ENCODE measurements at places on chromosomes 11 and 22.

DNA sequence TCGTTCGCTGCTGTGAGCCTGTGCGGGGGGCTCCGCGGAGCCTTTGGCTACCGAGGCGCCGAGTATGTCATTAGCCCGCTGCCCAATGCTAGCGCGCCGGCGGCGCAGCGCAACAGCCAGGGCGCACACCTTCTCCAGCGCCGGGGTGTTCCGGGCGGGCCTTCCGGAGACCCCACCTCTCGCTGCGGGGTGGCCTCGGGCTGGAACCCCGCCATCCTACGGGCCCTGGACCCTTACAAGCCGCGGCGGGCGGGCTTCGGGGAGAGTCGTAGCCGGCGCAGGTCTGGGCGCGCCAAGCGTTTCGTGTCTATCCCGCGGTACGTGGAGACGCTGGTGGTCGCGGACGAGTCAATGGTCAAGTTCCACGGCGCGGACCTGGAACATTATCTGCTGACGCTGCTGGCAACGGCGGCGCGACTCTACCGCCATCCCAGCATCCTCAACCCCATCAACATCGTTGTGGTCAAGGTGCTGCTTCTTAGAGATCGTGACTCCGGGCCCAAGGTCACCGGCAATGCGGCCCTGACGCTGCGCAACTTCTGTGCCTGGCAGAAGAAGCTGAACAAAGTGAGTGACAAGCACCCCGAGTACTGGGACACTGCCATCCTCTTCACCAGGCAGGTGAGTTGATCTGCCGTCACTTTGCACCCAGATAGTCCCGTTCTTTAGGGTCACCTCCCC, 1.0 kb downstream of the ADAMTS15 start:
- no peak for DNase-seq

DNA sequence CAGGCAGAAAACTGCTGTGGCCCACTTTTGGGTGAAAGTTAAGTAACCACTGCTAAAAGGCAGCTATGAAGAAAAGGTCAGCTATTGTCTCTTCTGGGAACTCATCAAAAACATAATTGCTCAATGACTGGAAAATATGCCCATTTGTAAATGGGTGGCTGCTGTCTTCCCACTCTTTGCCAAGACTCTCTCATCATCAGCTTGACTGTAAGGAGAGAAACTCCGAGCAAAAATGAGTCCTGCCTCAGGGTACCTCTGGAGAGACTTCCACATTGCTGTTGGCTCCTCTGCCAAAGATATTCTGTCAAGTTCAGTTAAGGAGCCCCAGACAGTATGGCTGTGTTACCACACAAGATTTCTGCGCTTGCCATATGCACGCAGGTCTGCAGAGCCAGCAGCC, 138.7 kb downstream of the BBOX1 start:
- no peak for DNase-seq

- no peak for DNase-seq
Measured at GRCh38 chr22:43449205-43449830, 37.5 kb downstream of the MPPED1 start.

- no peak for DNase-seq
Measured at GRCh38 chr22:49735901-49736421, 91.7 kb downstream of the BRD1 start.

- no peak for DNase-seq
Measured at GRCh38 chr22:30186041-30186440, 60.5 kb downstream of the LIF start.

DNA sequence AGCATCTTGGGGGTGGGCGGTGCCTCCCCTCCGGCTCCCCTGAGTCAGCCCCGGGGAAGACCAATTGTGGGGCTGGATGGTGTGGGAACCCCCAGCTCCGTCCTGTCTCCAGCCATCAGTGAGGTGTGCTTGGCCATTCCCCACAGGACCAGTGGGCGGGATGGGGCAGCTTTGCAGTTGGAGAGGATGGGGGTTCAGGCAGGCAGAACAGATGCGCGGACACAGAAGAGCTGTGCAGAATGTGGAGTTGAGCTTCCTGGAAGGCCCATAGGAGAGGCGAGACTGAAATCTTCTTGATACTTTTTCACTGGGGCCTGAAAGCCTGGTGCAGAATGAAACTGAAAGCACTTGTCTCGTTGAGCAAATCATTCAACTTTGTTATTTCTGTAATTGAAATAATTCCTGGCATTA, 23.8 kb downstream of the PARVB start:
- no peak for DNase-seq

DNA sequence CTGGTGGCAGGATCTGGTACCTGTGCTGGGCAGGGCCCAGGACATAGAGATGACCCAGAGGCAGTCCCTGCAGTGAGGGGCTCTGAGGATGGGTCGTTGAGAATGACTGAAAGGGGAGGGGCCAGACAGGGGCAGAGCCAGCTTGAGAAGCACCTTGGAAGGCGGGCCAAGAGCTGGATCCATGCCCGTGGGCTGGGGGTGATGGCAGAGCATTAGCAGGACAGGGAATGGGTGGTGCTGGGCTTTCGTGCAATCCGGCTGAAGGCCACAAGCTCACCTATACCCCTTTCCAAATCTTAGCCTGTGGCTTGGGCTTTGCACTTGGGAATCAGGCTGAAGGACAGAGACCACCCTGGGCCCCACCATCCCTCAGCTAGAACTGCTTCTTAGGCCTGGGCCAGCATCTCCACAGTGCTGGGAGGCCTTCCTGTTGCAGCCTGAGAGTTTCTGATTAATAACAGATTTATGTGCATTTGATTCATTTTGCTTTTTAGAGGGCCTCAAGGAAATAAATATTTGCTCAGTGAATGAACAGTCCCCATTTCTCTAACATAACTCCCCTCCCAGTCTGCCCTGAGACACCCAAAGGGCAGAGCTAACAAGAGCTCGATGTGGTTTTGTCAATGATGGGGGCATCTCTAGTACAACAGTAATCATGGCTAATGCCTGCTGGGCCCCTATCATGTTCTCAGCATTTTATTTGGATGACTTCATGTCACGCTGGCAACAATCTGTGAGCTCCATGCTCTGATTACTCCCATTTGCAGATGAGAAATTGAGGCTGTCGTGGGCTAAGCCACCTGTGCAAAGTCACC, 39.3 kb downstream of the RIBC2 start:
- peak; percentile 88 for DNase-seq

GRCh38 chr22:28141614-28142013, 222.6 kb upstream of the PITPNB start:
- DNase-seq: peak; percentile 87

- DNase-seq: peak; percentile 12
Measured at GRCh38 chr11:58028687-58029411, 1.9 kb upstream of the OR6Q1 start.

GRCh38 chr11:94675239-94675638, 92.9 kb upstream of the AMOTL1 start:
- DNase-seq: no peak

GRCh38 chr22:17077255-17077654, 7.5 kb upstream of the IL17RA start:
- DNase-seq: peak; percentile 88

- no peak for DNase-seq
Measured at GRCh38 chr22:38347944-38348750, 30.9 kb upstream of the CSNK1E start.

- DNase-seq: no peak
Measured at GRCh38 chr11:34613552-34614056, 7.3 kb upstream of the EHF start.

- no peak for DNase-seq
Measured at GRCh38 chr11:8533332-8533731, 60.7 kb downstream of the STK33 start.

DNA sequence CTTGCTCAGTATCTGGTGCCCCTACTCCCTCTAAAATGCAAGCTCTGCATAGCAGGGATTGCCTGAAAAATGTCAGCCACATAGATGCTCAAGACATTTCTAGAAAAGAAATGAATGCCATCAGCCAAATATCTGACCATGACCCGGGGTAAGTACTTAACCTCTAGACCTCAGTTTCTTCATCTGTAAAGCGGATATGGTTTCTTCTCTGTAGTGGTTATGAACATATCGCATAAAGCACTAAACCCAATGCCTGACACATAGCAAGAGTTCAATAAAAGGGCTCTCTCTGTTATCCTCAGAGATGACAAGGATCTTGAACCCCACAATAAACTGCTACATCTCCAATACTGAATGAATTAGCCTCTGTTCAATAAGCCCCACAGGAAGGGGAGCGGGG, 122.6 kb downstream of the ABTB2 start:
- no peak for DNase-seq

GRCh38 chr11:2297623-2298030, 4.1 kb downstream of the C11orf21 start:
- no peak for DNase-seq

DNA sequence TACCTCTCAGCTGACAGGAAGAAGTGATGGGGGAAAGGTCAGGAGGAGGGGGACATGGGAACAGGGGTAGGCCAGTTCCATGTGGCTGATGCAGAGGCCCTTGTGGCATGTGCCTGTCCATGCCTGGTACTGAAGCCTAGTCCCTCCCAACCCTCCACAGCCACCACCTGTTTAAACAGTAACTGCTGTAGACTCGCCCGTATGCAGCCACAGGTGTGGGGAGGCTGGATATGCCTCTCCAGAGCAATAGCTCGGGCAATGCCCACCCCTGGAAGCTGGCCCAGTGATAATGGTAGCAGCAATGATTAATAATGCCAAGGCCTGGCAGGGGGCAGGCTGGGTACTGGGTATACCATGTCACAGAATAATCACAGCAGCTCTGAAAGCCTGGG, 2.3 kb downstream of the SMTN start:
- DNase-seq: no peak

GRCh38 chr11:44923115-44923514, 27.6 kb downstream of the TP53I11 start:
- no peak for DNase-seq

DNA sequence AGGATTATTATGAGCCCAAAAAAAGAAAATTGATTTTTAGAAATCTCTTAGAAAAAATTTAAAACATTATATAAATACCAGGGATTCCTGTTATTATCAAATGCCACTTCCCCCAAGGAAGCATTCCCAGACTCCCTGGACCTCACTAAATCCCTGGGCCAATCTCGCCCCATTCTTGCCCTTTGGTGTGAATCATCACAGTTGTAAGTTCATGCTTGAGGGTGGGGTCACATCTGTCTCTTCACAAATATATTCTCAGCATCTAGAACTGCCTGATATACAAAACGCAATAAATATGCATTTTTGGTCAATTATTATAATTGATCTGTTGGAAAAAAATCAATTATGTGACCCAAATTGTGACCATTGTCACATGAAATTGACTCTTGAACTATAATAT, 8.3 kb upstream of the OR4D6 start:
- DNase-seq: no peak

DNA sequence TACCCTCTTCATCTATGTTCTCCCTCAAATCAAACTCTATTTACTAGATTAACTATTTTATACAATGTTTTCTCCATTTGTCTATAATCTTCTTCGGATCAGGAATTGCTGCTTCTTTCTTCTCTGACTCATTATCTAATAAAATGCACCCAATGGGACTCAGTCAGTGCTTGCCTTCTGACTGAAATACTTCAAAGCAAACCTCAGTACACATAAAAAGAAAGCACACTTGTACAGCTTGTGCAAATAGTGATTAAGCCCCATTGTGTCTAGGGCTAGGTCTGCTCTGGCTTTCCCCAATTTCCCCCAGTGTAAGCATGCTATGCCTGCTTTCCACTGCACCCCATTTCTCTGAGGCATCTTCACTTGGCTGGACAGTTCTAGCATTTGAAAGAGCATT, 118.6 kb upstream of the C11orf87 start:
- no peak for DNase-seq

GRCh38 chr22:32562401-32562800, 87.8 kb downstream of the FBXO7 start:
- DNase-seq: no peak

DNA sequence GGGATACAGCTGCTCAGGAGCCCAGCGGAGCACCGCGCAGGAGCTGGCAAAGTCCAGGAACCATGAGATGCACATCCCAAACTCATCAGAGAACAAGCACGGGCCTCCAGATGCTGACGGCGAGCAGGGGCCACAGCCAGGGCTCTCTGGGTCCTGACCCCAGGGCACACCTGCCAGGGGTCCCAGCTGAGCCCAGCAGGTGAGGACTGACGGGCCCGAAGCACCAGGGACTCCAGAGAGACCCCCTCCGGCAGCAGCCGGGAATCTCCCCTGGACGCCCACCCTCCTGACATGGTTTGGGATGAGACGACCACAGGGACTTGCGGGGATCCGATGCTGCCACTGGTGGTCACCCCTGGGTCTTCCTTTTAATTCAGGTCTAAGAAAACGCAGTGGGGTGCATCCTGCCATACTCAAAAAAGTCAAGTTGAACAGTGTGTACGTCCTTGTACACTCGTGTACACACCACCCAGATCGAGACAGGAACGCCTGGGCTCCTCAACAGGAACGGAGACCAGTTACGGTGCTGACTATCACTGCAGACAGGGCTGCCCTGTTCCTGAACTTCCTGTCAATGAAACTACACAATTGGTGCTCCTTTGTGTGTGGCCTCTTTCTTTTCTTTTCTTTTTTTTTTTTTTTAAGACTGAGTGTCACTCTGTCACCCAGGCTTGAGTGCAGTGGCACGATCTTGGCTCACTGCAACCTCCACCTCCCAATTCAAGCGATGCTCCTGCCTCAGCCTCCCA, 21.9 kb downstream of the TTLL8 start:
- DNase-seq: no peak

GRCh38 chr22:27473533-27473932, 328.0 kb downstream of the MN1 start:
- no peak for DNase-seq

DNA sequence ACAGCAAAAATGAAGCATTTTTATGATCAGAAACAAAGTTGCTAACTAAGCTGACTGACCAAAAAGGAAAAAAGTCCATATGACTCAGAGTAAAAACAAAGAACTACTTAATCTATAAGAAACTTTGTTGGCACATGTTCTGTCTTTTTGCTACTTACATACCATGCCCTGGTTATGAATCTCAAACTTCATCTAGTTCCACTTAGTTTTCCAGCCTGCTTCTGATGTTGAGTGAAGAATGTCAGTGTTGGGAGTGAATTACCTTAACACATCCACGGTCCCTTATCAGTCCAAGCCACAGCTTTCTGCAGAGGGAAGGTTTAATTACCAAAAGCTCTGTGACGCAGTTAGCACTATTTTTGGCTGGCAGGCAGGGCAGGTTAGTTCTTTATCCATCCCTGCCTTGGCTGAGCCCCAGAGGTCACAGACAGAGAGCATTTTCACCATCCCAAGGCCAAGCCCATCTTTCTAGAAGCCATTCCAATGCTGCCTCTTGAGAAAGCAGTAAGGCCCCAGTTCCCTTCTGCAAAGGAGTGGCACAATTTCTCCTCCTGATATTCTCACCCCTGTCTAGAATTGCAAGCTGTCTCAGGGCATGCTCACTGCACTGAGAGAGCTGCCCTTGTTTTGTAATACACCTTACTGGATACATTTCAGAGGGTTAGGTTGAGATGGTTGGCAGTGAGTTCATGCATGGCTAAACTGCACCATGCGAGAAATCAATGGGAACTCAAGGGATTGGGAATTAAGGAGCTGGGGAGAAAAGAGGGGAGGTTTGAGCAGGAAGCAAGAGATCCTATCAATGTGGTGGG, 67.1 kb downstream of the SLC1A2 start:
- DNase-seq: peak; percentile 80

DNA sequence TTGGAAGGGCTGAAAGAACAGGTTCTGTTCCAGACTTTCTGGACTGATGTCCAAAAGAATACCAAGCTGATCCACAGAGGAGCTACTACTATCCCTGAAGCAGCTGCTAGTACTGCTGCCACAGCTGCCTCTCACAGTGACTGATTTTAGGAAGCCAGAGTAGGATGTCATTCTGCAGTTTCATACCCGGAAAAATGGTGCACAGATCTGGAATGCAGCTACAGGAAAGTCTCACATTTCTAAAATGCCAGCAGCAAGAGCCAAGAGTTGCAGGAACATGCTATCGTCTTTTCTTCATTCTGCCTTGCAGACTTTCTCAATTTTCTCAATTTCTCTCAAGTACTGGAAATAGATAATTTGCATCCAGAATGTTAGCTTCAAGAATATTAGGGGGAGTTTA, 19.4 kb upstream of the CCDC179 start:
- DNase-seq: peak; percentile 54
